Pons (tissue), 1 donor: ENCODE measurements at places on chromosomes 12 and 14.

- DNase-seq, result no peak
Observed at GRCh38 chr12:31492599-31493196, 98.2 kb downstream of the DENND5B start.

DNA sequence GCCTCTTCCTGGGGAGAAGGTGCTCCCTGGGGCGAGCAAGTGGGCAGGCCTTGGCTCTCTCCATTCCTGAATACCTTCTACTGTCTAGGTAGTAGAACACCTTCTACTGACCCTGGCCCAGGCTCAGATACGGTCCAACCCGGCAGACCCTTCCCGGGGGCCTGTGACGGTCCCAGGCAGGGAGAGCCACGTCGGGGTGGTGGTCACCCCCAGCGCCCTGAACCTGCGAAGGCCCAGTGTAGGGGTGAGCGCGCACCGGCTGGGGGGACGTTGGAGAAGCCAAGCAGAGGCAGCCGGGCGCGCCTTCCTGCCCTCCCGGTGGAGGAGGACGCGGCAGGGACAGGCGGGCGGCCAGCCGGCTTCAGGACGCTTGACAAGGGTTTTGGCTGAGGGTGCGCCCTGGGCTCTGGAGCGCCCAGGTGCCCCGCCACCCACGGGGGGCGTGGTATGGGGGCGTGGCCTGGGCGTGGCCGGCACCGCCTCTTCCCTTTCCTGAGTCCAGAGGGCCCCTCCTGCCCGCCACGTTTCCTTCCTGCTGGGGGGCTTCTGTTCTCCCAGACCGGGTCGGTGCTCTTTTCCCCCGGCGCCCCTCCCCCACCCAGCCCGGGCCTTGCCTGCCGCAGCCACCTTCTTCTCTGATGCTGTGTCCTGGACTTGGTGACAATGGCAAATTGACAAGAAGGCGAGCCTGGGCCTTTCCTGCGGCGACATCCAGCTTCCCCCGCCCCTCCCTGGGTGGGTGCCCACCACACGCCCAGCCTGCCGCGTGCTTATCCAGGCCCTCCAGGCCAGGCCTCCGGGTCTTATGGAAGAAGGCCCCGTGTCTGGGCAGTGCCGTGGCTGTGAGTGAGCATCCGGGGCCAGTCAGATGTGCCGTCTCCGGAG is 24.5 kb upstream of the PPP1R13B start:
- no peak for DNase-seq

GRCh38 chr12:107955966-107956643 is 173.0 kb upstream of the WSCD2 start:
- no peak for DNase-seq

- no peak for DNase-seq
Observed at GRCh38 chr12:27112871-27113270, 30.5 kb upstream of the C12orf71 start.

DNA sequence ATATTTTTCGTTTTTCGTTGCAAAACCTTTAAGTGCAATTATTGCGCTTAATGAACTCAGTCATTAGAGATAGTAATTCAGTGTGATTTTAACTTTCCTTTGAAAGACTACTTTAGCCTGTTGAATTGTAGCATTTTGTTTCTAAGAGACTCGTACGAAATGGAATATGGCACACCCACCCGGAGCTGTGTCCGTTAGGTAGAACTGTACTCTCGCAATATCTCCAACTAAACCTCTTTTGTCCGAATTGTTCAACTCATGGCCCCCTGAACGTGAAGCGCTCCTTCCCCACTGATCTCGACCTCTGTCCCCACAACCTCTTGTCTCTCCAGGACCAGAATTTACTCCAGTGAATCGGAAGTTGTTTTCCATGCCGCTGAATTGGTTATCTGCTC is 800 bp downstream of the PCNX4 start:
- peak; percentile 60 for DNase-seq

DNA sequence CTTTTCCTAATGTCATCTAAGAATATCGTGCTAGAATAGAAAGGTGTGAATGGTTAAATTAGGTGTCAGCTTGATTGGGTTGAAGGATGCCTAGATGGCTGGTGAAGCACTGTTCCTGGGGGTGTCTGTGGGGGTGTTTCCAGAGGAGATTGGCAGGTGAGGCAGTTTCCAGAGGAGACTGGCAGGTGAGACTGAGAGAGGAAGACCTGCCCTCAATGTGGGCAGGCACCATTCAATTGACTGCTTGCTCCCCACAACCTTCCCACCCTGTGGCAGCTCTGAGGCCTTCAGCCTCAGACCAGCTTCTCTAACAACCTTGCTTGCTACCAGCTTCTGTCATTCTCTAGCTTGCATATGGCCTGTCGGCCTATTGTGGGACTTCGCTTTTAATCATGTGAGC is 9.2 kb downstream of the RNASE9 start:
- no peak for DNase-seq
